ENCODE measurements at places on chromosomes 11 and 22.

DNA sequence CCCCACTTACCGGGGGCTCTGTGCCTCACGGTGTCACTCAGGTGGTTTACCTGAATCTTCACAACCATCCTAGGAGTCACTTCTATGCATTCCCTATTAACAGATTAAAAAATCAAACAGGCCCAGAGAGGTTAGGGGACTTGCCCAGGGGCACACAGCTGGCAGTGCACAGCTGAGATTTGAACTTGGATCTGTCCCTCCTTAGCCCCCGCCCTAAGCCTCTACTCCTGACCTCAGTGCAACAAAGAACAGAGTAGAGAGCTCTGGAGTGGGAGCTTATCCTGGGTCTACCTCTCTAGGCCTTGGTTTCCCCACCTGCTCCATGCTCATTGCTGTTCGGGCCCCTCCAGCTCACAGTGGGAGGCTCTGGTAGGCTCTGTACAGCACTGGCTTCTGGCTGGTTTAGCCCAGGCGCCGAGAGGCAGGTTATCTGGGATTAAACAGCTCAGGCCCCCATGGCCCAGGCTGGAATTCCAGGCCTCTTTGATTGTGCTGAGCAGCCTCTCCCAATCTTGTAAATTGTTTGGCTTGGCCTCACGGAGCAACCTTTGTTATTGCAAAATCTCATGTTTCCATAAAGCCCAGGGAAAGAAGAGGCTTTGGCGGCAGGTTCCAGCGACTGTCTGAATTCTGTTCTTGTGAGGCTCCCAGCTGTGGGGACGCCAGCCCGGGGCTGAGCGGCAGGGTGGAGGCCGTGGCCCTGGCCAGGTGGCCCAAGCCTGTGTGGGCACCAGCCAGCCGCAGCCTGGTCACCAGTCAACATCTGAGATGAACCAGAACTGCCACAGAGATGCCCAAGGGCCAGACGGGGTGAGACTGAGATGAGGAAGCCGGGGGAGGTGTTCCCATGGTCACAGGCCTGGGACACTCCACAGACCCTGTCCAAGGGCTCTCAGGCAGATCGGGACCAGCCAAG, 28.9 kb upstream of the SHISAL1 start:
- DNase-seq: no peak

DNA sequence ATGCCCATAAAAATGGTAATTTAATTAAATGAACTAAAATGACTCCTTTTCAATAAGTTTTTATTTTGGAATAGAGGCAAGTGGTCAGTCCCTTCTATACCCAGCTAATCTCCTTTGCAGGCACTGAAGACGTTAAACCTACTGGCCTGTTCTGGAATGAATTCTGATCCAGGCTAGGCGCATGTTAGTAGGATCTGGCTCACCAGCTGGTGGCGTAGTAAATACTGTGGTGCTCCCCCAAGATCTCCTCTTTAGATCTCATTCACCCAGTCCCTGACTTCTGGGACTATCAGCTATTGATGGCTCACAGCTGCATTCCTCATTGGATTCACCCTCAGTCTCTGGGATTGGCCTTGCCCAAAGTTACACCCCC, 173.7 kb upstream of the DDI1 start:
- no peak for DNase-seq

GRCh38 chr11:65291613-65292012, 23.1 kb upstream of the CDC42EP2 start:
- no peak for DNase-seq

DNA sequence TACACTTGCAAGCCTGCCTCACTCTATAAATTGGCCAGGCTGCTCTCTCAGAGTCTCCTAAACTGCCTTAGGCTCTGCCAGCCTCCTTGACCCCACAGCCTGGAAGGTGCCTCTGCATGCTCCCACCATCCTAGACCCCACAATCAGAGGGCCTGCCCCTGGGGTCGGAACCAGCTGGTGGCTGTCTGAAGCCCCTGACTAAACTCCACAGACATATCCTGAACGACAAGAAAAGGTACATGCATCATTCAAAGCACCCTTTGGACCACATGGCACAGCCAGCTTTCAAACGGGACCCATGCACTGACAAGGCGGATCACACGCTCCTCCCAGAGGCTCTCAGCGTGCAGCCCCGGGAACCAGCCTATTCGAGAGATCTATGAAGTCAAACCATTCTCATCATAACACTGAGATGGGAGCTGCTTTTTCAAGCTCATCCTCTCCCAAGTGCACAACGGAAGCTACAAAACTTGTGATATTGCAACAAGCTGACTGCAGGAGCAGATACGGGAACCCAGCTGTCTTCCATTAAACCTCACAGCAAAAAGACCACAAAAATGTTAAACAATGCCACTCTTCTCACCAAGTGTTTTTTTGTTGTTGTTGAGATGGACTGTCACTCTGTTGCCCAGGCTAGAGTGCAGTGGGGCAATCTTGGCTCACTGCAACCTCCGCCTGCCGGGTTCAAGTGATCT, 8.1 kb downstream of the SHANK2 start:
- DNase-seq: no peak

DNA sequence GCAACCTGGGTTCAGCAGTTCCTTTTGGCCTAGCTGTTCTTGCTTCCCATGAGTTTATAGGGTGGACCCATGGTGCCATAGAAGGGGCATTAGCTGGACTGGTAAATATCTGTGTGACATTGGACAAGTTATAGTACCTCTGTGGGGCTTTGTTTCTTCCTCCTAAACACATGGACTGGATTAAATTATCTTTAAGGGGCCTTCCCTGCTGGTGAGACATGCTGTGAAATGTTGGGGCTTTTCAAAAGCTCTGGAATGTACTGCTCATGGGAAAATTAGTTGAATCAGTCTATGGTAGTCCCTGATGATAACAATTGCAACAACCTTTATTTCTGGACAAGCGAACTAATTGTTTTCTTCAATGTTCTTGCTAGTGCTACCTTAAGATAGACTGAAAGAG, 276.2 kb downstream of the BLID start:
- DNase-seq: no peak

GRCh38 chr11:65095974-65096806, at the start of gene VPS51:
TSS of gene VPS51 (plus strand) at chr11:65096214. CDS start at chr11:65096251, 37 bp downstream.
- DNase-seq: peak; percentile 89

DNA sequence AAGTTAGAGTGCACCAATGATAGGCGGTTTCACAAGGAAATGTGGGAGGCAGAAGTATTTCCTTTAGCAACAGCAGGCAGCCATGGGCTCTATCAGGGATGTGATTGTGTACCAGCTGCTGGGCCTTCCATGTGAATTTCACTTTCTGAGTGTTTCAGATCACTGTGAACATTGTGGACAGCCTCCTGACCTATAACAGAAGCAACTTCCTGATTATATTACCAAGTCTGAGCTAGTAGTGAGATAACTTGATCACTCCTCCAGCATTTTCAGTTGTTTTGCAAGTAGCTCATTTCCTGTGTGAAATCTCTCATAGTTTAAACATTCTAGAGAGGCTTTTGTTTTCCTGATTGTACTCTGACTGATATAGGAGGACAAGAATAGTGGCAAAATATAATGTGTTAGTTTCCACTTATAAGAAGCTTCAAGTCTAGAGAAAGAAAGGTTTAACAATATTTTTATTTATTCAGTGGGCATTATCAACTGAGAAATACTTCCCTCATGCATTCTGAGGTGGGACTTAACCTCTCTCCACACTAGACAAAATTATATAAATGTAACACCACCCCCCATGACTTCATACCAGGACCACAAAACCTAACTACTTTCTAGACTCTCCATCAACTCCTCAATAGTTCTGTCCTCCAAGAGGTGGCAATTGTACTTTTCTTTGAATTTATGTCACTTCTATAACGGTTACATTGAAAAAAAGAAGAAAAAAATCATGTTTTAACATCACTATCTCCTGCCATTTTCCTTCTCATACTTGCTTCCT, 184.2 kb upstream of the LUZP2 start:
- DNase-seq: no peak

DNA sequence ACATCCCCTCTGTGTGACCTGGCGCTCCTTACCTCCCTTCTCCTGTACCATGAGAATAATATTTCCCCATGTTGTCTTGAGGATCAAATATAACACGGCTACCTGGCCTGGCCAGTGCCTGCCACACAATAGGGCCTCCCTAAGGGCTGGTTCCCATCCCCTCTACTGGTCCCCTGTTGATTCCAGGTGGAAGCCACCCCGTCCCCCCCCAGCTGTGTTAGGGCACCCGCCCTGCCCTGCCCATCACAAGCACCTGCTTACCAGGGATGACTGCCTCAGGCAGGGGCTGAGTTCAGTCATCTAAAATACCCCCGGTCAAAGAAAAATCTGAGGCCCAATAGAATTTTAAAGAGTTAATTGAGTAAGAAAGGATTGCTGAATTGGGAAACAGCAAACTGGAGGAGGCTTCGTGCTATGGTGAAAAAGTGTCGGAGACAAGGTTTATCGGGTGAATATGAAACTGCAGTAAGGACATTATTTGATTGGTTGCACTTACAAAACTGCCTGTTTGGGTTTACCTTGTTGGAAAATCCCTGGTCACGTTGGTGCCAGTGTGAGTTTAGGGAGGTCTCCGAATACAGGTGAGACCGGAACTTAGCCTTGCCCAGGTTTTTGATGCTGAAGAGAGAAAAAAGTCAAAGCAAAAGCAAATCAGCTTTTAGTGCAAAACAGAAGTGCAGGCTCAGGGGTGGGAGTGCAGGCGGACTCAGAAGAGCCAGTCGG, 5.2 kb downstream of the APOL1 start:
- no peak for DNase-seq

DNA sequence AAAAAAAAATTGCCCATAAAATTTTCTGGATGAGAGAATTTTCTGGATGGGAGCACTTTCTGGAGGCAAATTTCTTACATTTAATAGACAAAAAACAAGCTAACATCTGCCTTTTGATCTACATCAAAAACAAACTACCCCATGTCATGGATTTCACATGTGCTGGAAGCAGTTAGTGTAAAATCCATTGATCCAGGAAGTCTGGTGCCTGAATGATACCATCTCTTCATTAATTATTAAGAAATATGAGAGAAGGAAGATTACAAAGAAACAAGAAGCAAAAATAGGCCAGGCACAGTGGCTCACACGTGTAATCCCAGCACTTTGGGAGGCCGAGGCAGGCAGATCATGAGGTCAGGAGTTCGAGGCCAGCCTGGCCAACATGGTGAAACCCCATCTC, 53.2 kb upstream of the FAM181B start:
- DNase-seq: no peak

- DNase-seq: no peak
These were observed 16.4 kb downstream of the SLC1A2 start for GRCh38 chr11:35402751-35403660.

DNA sequence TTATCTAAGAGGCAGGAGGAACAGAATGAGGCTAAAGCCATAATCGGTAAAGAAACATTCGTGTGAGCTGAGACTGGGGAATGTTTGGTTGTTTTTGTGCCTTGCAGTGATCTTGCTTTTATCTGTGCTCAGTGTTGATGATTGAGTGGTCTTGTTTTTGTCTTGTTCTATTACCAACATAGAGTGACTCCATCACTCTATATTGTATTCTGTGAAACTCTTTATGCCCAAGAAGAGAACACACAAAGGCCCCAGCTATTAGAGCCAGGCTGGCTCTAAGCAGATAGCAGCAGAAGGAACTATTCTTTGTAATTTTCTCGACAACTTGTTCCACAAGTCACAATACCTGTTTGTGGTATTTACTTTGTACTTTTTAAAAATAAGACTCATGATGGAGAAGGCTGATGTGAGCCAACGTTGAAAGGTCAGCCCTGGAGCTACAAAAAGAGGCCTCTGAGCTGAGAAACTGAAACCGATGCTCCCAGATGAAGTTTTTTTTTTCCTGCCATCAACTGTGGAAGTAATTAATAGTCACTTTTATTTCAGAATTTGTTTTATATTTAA, 68.4 kb downstream of the LARGE1 start:
- DNase-seq: no peak

DNA sequence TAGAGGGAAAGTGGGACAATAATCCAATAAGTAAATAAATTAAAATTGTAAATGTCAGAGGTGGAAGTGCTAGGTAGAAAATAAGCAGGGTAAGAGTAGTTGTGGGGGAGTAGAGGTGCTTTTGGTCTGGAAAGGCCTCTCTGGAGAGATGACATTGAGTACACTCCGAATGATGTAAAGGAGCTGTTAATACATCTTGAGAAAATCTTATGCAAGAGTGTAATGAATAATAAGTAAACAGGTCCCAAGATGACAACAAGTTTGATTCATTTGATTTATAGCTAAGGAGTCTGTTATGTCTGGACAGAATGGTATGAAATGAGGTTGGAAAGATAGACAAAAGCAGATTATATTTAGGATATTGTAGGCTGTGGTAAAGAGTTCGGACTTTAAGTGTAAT, 87.5 kb downstream of the TMEM135 start:
- DNase-seq: no peak

DNA sequence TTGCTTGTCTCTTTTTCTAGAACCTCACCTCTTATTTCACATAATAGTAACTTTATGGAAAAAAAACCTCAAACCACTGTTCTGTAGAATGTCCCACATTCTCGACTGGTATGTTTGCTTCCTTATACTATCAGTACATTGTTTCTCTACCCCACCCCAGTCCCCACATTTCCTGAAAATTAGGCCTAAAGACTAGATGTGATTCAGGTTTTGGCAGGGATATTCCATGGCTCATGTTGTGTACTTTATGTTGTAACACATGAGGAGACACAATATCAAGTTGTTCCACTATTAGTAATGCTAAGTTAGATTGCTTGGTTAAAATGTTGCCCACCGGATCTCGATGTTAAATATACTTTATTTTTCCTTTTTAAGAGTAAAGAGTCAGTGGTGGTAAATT, 34.7 kb downstream of the DDIAS start:
- DNase-seq: no peak

DNA sequence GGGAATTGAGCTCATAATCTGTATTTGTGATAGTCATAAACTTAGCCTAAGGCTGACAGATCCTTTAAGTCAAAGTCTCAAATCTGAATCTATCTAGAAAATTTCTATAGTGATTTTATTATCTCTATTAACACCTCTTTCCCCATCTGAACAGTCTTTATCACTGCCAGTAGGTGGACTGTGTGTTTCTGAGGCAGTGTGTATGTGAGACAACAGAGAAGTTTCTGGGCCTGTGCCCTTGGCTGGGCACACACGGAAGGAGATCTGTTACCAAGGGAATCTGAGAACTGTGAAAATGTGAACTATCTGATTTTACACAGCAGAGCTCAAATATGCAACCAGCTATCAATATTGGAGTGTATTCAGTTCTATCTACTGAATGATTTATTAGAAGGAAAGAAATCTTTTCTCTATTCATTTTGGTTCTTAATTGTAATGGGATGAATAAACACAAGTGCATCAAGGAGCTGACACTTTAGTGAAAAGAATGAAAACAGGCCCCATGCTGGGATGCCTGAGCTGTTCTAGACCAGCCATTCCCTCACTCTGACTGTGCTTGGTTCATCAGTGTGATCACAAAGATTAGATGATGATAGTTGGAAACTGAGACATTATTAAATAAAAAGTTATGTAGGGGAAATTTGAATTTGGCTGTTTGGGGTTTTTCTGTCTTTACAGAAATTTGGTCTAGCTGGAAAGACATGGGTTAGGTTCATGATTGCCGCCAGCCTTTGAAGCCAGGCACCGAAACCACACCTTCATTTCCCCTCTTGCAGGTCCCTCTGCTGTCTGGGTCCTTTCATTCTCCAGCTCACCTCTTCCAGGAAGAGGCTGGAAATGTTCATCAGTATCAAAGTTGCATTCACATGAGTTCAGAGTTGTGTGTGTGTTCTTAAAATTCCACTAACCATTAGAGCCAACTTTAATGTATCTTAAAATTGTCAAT, 68.1 kb downstream of the LIF start:
- peak; percentile 59 for DNase-seq

GRCh38 chr11:44989831-44990566, 39.3 kb upstream of the TP53I11 start:
- no peak for DNase-seq

- DNase-seq: no peak
These were observed 5.0 kb upstream of the NTM start for GRCh38 chr11:131365329-131365930.

Data from CD4-positive, alpha-beta T cell treated with Interleukin-2 at 100 ng/mL for 4 hours (primary cell).